ENCODE measurements at places on chromosomes 13 and 19.

GRCh38 chr19:18425515-18426415, 6.6 kb downstream of the SSBP4 start:
- DNase-seq: no peak

GRCh38 chr13:38954291-38954690, 36.3 kb downstream of the STOML3 start:
- DNase-seq: no peak

DNA sequence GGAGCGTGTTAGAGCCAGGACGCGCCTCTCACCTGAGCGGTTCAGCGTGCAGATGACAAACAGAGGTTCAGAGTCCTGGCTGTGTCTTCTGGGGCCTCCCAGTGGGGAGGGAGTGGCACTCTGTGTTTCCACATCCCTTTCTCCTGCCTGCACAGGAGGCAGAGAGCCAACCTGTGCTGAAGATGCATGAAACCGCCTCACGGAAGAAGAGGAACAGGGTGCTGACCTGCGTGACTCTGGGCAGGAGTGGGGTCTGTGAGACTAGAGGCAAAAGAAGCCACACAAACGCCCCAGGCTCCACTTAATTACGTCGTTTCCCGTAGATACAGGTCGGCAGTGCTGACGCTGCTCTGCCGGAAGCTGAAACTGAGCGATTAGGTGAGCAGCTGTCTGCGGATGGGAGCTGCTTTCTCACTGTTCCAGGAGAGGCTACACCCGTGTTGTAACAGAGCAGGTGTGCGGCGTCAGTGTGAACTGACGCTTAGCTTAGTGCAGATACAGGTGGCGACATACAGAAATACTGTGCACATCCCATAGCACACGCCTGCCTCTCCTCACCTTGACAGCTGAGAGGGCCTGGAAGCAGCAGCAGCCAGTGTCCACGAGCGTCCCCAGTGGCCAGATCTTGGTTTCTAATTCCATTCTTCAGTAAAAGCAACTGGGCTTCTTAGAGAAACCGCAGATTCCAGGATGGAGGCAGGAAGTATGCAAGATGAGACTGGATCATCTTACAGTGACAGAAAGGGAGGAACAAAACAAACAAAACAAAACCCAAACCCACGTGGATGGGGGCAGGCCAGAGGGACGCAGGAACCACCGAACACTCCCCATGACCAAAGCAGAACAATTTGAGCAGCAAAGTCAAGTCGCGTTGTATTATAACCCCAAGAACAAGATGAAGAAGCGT, 37.7 kb upstream of the MCF2L start:
- no peak for DNase-seq

DNA sequence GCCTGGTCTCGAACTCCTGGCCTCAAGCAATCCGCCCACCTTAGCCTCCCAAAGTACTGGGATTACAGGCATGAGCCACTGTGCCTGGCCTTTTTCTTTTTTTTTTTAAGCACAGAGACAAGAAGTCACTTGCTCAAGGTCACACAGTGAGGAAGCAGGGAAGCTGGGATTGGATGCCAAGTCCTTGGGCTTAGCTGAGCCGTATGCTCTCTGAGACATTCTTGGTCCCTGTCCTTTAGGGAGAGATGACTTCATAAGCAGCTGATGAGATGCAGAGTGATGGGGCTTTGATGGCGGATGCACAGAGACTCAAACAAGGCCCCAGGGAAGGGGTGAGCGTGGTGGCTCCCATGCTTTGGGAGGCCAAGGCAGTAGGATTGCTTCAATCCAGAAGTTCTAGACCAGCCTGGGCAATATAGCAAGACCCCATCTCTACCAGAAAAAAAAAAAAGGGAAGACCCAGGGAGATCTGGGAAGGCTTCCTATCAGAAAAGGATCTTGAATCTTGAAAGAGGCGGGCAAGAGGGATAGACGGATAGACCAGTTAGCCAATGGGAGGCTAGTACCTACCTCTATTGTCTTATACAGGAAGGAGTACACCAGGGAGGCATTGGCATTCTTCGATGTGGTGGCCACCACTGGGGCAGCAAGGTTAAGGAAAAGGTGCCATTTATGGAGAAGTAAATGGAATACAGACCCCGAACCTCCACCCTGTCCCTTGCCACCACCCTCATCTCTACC, 3.9 kb downstream of the AP1M2 start:
- DNase-seq: no peak

DNA sequence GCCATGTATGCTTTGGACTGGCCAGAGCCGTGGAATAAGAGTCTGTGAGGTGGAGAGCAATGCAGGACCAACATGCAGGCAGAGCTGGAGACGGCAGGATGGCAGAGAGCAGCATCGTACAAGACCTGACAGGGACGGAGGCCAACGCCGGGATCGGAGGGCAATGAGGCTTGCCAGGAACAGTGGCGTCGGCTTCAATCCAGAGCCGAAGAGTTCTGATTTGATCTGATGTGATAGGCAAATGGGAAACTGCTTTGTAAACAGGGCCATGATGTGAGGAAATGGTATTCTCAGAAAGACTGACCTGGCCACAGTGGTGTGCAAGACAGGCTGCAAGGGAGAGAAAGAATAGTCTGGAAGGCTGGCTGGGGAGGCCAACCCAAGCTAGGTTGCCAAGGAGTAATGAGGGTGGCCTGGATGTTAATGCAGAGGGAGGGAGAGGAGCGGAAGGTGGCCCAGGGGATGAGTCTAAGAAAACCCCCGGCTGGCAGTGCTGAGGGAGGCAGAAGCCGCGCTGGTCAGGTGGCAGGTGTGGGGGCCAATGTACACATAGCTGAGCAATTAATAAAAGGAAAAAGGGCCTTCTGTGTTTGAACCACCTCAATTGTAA, 26.7 kb downstream of the RCBTB2 start:
- DNase-seq: no peak

DNA sequence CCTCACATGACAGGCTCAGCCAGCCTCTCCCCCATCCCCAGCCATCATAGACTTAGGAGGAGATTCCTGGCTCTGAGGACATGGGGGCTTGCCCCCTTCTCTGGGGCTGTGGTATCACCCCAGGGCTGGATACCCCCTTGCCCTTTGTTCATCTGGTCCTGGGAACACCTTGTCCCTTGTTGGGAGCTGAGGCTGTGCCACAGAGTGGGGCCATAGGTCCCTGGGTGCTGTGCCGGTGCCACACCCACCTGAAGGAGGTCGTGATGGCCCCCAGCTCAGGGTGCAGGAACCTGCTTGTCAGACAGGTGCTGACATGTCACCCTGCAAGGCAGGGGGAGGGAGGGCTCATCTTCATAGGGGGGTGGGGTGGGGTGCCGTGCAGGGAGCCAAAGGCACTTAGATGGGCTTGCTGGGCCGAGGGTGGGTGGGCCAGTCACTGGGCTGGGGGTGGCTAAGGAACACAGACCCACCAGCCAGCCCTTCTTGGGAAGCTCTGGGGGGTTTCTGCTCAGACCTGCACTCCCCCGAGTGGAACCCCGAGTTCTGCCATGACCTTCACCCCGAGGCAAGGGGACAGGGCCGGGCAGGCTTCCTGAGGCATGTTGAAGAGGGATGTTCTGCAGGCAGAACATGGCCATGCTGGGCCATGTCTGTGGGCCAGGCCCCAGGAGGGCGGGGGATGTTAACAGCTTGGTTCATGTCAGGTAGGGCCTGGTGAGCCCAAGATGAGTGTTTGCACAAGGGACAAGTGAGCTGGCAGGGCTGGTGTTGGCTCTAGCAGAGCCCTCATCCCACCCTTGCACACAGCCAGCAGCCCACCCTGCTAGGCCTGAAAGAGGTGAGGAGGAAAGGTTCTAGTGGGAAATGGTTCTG, 28.0 kb downstream of the TSSK6 start:
- DNase-seq: no peak

- DNase-seq: no peak
Observed at GRCh38 chr13:94968757-94969086, 256.4 kb upstream of the SOX21 start.

DNA sequence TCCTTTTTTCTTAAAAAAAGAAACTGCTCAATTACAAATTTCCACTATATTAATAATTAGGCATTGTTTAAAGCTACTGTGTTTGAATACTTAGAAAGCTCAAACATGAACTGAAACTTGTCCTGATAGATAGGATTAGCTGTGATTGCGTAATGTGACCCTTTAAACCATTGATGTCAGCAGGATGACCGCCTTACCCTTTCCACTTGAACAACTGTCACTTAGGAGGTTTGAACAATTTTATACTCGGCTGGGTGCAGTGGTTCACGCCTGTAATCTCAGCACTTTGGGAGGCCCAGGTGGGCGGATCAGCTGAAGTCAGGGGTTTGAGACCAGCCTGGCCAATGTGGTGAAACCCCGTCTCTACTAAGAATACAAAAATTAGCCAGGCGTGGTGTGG, 2.9 kb downstream of the LAMP1 start:
- DNase-seq: no peak

- DNase-seq: no peak
Observed at GRCh38 chr13:41854758-41855157, 106.2 kb downstream of the VWA8 start.

GRCh38 chr19:38809592-38810252, 3.0 kb downstream of the LGALS4 start:
- no peak for DNase-seq

GRCh38 chr19:7482584-7483439, 6.0 kb downstream of the PEX11G start:
- DNase-seq: no peak

- no peak for DNase-seq
Observed at GRCh38 chr13:77820431-77821149, 98.0 kb downstream of the EDNRB start.

DNA sequence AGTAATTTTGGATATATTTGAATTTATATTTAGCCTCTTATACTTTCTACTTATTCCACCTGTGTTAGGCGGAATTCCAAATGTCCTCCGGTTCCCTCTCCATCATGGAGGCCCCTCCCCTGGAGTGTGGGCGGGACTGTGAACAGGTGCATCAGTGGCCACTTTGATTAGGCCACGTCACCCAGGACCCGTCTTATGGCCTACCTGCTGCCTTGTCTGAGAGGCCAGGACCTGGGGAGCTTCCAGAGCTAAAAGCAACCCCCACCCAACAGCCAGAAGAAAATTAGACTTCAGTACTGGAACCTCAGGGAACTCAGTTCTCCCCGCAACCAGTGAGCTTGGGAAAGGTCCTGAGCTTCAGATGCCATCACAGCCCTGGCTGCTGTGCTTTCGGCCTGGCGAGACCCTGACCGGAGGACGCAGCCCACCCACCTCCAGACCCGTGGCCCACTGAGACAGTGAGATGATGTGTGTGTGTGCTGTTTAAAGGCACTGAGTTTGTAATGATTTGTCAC, 200.2 kb upstream of the SOX1 start:
- DNase-seq: no peak

DNA sequence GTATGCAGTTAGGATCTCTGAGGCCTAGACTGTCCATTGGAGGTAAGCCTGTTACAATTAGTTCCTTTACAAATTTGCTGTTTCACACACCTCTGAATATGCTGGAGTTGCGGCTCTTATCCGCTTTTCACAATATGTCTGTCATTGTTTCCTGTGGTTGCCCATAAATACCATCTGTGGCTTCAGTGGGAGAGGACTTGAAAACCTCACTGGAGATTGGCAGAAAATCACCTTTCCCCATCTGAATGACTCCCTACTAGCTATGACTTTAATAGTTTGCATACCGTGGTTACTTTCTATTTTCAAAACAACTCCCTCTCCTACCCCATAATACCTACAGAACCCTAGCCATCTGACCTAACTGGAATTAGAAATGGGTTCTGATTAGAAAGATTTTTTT, 454.3 kb downstream of the PCDH17 start:
- DNase-seq: no peak

GRCh38 chr19:33040994-33041827, 23.5 kb downstream of the RHPN2 start:
- DNase-seq: no peak

- DNase-seq: no peak
Observed at GRCh38 chr13:25149711-25150110, 22.4 kb downstream of the AMER2 start.

DNA sequence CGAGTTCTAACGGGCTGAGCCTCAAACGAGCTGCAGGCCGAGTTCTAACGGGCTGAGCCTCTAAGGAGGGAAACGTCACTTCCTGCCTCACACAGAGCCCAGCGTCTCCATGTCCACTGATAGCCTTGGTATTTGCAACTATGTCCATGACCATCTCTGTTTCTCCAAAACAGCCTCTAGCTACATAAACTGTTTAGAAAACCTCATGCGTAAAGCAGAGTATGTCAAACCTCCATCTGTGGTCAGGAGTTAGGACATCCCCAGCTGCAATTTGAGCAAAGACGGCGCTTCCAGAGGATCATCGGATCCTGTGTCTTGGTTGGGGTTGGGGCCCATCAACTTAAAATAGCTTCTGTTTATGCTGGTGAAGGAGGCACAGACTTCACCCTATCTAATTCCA, 20.8 kb downstream of the RASA3 start:
- no peak for DNase-seq
